ENCODE measurements at places on chromosomes 7 and 10.
A peak's percentile ranks its signal among the peaks of the same experiment; 100 is the strongest.

- DNase-seq, result no peak
These were observed 8.1 kb downstream of the PGAM2 start for GRCh38 chr7:44057181-44057848.

DNA sequence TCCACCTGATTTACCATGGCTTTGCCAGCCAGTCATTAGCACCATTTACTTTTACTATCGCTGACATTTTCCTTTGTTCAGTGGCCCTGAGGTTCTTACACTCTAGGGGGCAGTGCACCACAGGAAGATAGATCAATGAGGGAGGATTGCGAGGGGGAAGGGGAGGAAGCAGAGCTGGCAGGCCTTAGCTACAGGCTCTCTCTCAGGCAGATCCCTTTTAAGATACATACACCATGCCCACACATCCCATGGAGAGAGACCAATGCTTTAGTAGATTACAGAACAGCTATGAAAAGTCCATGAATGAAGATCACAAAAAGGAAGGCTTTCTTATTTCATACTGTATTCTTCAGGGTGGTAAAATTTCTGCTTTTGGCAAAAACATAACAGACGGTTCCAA, 47.4 kb downstream of the DENND11 start:
- DNase-seq, result peak; percentile 86

- DNase-seq, result peak; percentile 58
These were observed 11.0 kb upstream of the TRIM8 start for GRCh38 chr10:102633287-102633686.

GRCh38 chr10:124041675-124042445, 51.5 kb downstream of the CHST15 start:
- DNase-seq, result no peak

- DNase-seq, result no peak
These were observed 54.8 kb downstream of the PPP1R17 start for GRCh38 chr7:31741852-31742251.

GRCh38 chr10:60732807-60733516, 45.3 kb upstream of the CDK1 start:
- DNase-seq, result no peak

GRCh38 chr10:43384252-43385221, 13.1 kb downstream of the FXYD4 start:
- no peak for DNase-seq

DNA sequence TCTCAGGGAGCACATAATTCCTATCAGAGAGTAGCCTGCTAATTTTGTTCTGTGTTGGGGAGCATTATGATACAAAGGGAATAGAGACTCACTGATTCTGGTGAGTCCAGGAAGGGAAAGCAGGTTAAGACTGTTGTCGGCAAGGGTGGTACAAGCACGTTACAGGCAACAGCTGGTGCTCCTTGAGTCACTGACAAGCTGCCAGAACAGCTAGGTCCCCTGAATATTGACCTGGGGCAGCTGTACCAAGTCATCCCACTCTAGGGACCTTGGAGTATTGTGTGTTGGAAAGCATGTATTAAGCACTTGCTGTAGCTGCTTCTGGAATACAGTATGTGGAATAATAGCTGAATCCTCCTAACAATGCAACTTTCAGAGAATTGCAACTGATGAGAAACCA, 37.0 kb upstream of the GLCCI1 start:
- DNase-seq, result no peak

DNA sequence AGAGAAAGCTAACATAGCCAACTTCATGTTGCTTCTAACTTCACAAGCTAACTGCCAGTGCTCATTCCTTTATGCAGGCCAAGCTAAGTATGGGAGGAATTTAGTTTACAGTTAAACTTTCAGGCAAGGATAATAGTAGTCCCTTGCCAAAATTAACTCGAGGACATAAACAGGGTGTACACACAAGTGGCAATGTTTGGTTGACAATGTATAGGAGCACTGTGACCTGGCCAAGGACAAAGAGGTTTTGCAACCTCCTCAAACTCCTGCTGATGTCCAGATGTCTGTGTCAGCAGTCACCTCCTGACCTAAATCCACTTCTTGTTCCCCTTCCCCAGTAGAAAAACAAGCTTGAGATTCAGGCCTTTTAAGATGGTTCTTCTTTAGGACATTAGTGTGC, 494.6 kb upstream of the KLF6 start:
- peak; percentile 76 for DNase-seq

DNA sequence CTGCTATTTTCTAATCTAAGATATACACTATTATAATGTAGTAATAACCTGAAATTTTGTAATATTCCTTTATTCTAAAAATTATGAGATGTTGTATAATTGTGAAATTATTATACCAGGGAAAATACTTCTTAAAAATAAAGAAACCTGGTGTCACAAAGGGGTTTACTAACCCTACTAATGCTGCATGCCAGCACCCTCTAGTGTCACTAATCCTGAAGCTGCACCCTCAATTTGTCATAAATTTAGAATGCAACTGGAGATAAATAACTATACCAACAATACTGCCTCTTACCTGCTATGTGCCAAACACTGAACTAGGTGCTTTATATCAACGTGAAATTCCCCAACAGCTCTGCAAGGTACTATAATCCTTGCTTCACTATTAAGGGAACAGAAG, 30.8 kb downstream of the TM9SF3 start:
- DNase-seq, result peak; percentile 52

DNA sequence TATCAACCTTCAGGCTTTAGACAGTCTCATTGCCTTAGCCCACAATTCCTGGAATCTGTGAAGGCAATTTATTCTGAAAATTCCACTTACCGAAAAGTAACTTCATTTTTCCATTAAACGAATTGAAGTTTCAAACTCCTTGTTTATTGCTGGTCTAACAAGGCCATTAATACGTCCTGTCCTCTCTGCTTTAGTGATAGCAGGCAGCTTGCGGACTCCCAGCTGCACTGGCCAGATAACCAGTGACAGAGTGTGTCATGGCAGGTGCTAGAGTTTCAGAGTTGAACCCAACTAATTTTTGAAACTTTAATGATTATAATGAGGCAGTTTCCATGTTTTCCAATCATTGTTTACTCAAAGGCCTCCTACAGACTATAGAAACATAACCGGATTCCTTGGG, 31.1 kb downstream of the LOXL4 start:
- no peak for DNase-seq

DNA sequence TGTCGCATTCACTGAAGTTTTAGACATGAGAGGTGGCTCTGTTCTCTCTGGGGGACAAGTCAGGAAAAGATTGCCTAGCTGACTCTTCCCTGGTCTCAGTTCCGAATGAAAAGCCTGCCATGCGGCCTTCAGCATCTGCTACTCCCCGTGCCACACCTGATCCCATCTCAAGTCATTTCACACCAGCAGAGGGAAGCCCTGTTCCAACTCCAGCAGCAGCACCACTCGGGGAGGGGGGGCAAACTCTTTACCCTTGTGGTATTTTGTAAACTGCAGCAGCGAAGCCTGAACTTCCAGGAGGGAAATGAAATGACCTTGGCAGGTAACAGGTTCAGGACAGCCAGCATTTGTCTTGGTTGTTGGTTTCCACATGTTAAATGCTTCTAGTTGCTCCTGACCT, 13.8 kb downstream of the LRRC4 start:
- no peak for DNase-seq

DNA sequence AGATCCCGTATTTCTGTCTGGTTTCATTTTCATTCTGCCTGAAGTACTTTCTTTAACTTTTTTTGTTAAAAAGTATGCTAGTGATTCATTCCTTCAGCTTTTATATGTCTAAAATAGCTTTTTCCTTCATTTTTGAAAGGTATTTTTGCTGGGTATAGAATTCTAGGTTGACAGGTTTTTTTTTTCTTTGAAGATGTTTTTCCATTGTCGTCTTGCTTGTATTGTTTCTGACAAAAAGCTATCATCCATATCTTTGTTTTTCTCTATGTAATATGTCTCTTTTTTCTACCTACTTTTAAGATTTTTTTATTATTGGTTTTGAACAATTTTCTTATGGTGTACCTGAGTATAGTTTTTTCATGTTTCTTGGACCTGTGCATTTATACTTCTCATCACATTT, 8.2 kb downstream of the CUTC start:
- DNase-seq, result no peak

GRCh38 chr10:100655760-100656421, 89.5 kb upstream of the PAX2 start:
- DNase-seq, result no peak

DNA sequence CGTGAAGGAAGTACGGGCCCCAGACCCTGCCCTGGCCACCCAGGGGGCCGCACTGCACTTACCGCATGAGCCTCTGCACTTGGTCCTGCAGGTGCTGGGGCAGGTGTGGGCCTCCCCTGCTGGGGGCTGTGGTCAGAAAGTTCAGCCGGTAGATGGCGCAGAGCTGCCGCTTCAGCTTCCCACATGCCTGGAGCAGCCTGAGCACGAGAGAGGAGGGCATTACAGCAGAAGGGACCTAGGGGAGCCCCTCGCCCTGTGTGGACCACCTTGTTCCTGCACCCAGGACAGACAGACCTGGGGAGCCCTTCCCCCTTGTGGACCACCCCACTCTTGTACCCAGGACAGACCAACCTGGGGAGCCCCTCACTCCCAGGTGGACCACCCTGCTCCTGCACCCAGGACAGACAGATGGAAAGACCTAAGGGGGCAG, 8.7 kb upstream of the PYROXD2 start:
- DNase-seq, result no peak

DNA sequence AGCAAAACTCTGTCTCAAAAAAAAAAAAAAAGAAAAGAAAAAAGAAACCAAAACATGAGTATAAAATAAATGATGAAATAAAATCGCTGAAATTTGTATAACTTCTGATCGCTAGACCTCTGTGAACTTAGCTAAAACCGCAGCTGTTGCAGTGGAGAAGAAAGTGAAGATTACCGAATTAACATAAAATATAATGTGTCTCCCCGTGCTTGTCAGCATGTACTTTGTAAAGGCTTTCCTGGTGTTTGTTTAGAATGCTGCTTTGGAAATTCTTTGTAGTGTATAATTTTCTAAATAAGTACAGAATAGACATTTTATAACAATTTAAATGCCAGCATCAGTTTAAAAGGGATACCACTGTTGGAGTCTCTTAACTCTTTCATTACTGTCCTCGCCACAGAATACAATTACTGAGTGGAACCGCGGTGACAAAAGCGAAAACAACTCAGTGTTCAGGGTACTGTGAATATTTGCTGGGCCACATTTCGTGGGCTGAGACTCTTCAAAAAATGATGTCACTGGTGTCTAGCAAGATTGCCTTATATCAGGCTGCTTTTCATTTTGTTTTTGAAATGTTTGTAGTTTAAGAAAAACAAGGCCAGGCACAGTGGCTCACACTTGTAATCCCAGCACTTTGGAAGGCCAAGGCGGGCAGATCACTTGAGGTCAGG, 167.7 kb downstream of the NSUN6 start:
- DNase-seq, result no peak

- DNase-seq, result no peak
These were observed 558.0 kb downstream of the ZWINT start for GRCh38 chr10:55803055-55803454.

DNA sequence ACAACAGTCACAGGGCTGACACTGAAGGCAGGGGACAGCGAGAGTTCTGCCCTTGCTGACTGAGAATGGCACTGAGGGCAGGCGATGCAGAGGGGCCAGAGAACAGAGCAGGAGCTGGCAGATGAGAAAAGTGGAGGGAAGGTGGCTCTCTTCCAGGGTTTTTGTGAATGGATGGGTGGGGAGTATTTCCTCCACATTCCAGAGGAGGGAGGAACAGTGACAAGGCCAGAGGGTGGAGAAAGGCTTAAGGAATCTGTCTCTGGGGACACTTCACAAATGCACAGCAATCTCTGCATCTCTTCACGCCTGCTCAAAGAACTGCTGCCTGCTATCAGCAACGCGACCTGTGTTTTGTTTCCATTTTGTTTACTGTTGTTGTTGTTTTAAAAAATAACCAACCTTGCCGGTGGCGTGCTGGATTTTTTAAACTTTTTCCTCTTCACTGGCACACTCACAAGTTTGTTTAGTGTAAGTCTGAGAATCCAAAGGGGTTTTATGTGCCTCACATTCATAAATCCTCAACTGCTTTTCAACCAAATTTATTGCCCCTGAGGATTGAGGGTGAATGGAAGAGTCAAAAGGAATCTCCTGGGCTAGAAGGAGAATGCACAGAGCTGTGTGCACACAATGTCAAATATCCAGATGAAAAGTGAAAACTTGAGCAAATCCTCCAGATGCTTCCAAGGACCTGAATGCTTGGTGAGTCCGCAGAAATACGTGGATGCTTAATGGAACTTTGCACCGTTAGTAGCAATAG, 129.3 kb downstream of the GLI3 start:
- peak; percentile 22 for DNase-seq

DNA sequence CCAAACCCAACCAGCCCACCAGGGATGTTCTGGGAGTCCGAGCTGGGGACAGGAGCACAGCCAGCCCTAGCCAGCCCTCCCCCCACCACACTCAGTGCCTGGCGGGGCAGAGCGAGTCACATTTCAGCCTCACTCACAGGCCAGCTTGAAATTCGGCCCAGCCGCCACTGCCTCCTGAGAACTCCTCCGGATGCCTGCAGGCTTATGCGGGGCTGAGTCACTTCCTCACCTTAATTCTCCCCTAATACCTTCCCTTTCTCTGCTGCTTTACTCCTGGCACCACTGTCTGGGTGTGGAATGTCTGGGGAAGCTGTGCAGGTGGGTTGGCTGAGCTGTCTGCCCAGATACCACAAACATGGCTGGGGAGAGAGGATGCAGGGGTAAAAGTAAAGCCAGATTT, 22.6 kb upstream of the DLG5 start:
- DNase-seq, result peak; percentile 50

GRCh38 chr10:63083904-63084689, 49.0 kb upstream of the NRBF2 start:
- DNase-seq, result peak; percentile 93

- DNase-seq, result peak; percentile 97
These were observed 613.9 kb upstream of the IGFBP3 start for GRCh38 chr7:46534664-46535588.

GRCh38 chr10:8238986-8239385, 184.5 kb downstream of the GATA3 start:
- DNase-seq, result no peak

GRCh38 chr10:49176310-49177268, 11.6 kb downstream of the TMEM273 start:
- DNase-seq, result no peak

- DNase-seq, result no peak
These were observed 58.4 kb upstream of the ETV1 start for GRCh38 chr7:14047709-14048399.

DNA sequence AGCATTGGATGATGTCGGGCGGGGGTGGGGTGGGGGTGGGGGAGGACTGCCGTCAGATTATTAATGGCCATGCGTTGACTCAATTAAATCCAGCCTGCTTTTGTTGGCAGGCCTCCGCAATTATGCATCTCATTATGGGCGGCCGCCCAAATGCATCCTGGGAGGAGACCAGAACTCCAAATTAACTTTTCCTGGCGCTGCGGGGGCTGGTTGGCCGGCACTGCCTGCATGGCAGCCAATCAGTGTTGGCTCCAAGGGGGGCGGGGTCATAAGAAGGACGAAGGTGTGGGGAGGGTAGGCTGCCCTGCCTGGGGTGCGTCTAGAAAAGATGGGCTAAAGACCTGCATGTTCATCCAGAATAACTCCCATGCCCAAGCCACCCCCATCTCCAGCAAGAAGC, 83.9 kb upstream of the PAX2 start:
- no peak for DNase-seq

DNA sequence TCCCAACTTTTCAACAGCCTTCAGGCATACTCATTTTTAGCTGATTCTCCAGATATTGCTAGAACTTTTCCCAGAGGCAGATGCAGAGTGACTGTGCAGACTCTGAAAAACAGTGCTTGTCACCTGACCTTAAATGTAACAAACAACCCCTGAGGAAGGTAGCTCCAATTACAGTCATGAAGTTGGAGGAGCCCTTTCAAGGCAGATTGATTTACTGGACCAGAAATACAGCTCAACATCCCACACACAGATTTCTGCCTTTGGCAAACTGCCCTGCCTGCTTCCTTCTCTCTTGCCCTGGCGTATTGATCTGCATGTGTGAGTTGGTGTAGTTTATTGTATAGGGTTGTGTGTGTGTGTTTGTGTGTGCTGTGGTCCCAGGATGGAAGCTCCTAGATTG, 38.5 kb downstream of the PYROXD2 start:
- DNase-seq, result peak; percentile 69
